ENCODE measurements at places on chromosomes 5 and 9.
A peak's percentile ranks its signal among the peaks of the same experiment; 100 is the strongest.

GRCh38 chr5:154447089-154447725, 1.4 kb downstream of the SAP30L start:
- no peak for DNase-seq

GRCh38 chr9:27527702-27528075, 1.9 kb downstream of the MOB3B start:
- DNase-seq, result no peak

DNA sequence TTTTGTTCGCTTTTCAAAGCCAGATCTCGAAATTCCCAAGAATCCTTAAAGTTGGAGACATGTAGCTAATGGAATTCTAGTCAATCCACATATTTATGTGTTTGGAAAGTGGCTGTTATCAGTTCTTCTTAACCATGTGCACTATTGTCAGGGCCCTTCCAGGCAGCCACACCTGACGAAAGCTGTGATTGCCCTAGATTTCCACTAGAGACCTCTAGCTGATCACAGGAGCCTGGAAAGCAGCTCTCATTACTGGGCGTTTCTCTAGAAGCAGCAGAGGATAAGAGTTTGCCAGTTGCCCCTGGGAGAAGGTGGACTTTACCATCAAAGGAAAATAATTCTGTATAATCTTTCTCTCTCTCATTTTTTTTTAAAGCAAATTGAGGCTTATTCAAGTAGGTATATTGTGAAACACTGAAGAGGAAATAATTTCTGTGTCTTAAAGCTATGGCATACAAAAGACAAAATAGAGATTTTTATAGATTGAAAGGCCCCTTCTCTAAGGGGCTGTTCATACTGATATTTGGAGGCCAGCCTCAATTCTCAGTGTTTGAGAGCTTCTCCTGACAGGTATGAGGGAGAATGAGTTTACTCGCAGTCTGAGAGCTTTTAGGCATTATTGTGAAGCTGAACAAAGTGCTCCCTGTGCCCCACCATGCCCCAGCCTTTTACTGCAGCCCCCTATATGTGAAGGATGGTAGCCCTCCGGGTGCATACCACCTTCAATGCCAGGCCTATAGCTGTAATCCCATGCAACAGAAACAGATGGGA, 405.4 kb upstream of the ACTBL2 start:
- no peak for DNase-seq

DNA sequence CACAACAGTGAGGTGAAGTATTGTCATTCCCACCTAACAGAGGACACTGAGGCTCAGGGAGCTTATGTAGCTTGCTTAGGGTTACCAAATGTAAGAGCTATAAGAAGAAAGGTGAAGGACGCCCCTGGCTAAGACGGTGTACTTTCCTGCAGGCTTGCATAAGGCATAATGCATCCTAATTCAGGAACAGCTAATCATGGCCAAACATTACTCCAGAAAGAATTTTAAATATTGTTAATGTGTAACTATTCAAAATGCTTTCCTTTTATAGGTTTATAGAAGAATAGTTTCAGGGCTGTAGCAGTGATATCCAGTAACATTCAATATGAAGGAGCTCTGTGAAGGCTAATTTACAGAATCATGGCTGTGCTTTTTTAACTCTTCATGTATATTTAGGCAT, 479.1 kb downstream of the BNC2 start:
- DNase-seq, result no peak

DNA sequence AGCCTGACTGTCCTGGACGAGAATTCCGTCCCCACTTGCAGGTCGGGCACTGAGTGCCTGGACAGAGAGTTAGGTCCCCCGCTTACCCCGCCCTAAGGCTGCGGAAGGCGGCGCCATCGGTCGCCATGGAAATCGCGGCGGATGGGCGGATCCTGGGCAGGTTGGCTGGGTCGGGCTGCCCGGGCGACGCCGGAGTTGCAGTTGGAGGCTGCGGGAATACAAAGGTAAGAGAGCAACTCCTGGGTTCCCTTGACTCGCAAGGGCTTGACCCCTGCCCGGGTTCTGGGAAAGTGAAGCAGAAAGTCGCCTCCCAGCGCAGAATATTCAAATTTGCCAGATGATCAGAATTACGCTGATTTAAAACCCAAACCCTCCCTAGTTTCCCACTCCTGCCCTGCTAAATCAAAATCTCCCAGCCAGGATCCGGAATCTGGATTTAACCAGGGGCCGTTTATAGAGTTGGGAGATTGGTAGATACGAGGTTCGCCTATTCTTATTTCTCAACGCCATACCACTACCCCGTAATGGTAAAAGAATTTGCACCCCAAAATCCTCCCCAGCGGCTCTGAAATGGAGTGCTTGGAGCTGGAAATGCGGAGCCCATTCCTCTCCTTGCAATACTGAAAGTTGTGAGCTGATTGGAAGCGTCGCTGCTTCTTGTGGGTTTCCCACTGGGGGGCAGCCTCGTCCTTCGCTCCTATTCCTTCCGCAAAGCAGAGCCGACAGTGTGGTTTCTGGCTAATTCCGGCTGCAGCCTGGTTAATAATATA, 156.4 kb upstream of the RASEF start:
- DNase-seq, result no peak

- no peak for DNase-seq
These were observed 555.8 kb upstream of the TLE4 start for GRCh38 chr9:79015951-79016350.

GRCh38 chr5:179879690-179880010, 21.0 kb upstream of the MRNIP start:
- DNase-seq, result no peak

- DNase-seq, result no peak
These were observed 168.8 kb upstream of the SLC27A6 start for GRCh38 chr5:128796506-128796905.

DNA sequence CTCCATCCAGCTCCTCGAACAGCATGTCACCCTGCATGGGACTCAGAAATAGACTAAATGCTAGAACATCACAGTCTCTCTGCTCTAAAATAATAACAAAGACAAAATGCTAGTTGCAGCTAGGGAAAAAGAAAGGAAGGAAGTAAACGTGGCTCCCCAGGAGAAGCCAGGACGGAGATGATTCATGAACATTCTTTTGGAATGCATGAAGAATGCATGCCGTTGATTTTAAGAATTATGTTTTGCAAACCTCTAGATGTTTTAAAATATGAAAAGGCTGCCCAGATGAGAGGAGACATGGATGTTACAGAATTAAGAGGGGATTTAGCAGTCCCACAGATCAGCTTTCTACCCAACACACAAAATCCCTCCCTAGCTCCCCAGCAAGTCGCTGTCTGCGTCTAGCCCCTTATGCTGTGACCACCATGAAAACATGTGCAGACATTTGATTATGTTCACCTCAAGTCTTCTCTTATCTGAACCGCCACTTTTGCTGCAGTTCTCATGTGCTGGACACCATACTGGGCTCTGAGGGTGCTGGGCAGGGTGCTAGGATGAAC, 139.4 kb upstream of the LMX1B start:
- no peak for DNase-seq

GRCh38 chr5:92780057-92780456, 801.0 kb downstream of the NR2F1-AS1 start:
- no peak for DNase-seq

DNA sequence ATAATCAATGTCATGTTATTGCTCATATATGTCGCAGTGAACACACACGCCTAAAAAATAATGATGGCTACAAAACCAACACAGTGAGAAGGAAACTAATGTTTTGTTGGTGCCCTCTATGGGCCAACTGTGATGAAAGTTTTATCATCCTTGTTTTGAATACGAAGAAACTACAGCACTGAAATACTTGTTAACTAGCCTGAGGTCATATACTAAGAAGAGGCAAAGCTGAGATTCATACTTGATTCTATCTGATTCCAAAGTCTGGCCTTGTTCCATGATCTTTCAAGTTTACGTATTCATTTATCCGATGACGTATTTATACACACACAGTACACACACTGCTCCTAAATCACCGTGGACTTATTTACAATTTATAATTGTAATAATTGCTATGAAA, 16.1 kb upstream of the DRD1 start:
- no peak for DNase-seq

GRCh38 chr9:127947841-127948710, 10.4 kb upstream of the DPM2 start:
- DNase-seq, result no peak

DNA sequence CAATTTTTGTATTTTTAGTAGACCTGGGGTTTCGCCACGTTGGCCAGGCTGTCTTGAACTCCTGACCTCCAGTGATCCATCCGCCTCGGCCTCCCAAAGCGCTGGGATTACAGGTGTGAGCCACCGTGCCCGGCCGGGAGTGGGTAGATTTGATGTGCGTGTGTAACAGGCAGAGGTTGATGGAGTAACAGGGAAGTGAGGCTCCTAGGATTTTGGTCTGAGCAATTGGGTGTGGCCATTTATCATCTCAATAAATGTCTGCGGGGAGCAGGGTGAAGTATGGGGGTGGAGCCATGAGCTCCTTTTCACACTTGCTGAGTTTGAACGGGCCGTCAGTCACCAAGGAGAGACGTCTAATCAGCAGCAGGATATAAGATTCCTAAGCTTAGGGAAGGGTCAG, 1.2 kb upstream of the REXO4 start:
- no peak for DNase-seq

GRCh38 chr5:139177809-139178588, 20.2 kb downstream of the SIL1 start:
- no peak for DNase-seq

DNA sequence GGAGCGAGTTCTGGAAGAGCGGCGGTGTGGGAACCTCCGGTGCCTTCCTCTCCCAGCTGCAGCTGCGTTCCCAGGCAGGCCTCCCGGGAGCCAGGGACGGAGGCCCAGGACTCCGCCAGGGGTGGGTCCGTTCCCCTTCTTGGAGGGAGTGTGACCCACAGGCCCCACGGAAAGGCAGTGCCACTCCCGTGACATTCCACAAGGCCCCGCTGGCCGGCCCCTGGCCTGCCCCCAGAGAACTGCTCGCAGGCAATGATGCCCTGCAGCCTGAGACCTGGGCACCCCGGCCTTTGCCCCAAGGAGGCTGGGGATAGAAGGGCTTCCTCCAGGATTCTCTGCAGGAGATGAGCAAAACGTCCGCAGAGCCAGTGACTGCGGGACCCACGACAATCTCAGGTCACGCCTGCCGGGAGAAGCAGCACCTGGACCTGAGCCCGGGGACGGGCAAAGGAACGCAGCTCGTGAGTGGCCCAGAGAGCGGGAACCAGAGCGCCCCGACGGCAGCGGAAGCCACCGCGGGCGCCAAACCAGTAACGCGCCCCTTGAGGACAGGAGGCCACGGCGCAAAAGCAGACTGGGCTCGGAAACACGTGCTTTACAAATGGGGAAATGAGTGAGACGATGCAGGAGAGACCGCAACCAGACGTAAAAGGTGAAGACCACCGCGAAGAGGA, 9.3 kb downstream of the OBP2B start:
- peak; percentile 24 for DNase-seq

GRCh38 chr5:72397836-72398235, 77.7 kb downstream of the PTCD2 start:
- DNase-seq, result no peak

GRCh38 chr9:98191671-98192502, 550 bp downstream of the CORO2A start:
- no peak for DNase-seq

- no peak for DNase-seq
These were observed 60.2 kb upstream of the DMAC1 start for GRCh38 chr9:7859701-7860334.

DNA sequence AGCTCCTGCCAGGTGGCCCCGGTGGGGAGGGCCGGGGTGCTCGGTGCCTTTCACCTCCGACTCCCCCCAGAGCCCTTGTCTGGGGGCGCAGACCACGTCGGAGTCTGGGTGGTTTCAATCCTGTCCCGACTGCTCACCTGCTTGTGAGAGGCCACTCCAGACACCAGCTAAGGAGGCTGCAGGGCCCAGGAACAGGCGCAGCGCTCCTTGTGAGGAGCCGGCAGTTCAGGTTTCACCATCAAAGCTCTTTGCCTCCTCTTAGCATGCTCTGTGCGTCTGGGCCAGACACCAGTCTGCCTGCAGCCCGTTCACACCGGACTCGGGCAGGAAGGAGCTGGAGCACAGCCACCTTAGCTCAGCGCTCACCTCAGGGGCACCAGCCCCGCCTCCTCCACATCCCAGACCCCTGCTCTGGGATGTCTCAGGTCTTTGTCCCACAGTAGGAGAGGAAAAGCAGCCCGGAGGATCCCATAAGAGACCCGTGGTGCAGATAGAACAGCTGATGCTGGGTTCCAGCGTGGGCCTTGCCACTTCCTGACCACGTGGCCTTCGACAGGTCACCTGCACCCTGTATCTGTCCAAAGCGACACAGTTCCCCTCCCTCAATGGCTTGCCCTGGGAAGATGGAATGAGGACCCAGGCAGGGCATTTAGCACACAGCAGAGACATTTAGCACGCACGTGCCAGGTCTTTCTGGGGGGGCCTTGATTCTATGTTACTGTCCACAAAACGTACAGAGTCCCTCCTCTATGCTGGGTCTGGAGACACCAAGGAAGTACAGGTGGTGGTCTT, 106.2 kb upstream of the LMX1B start:
- no peak for DNase-seq

GRCh38 chr5:1723957-1724821, 75.4 kb downstream of the MRPL36 start:
- DNase-seq, result no peak

GRCh38 chr5:100902440-100903038, 543 bp downstream of the ST8SIA4 start:
- no peak for DNase-seq

DNA sequence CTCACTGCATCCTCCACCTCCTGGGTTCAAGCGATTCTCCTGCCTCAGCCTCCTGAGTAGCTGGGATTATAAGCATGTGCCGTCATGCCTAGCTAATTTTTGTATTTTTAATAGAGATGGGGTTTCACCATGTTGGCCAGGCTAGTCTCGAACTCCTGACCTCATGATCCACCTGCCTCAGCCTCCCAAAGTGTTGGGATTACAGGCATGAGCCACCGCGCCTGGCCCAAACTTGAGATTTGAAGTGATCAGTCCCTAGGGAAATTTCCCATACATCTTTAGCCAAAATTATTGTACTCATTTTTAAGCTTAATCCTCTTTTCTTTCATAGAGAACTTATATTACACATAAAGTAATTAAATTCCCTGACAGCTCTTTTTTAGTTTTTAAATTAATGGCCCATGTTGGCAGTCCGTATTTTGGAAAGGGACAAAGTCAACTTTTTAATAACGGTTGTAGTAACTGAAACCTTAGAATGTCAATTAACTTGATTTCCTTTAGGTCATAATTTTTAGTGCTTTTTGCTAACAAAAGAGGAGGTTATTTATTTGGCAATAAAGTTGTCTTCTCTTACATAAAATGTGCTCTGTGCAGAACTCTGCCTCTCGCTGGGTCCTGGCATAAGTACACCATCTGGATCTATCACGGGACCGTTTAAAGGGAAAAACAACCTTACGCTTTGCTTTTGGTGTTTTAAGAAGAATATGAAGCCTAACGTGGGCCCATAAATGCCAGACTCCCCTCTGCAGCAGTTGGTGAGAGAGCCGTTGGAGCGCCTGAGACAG, 142.3 kb upstream of the OTULINL start:
- DNase-seq, result no peak

- DNase-seq, result no peak
These were observed 986.4 kb upstream of the CDH18 start for GRCh38 chr5:20974426-20974825.

DNA sequence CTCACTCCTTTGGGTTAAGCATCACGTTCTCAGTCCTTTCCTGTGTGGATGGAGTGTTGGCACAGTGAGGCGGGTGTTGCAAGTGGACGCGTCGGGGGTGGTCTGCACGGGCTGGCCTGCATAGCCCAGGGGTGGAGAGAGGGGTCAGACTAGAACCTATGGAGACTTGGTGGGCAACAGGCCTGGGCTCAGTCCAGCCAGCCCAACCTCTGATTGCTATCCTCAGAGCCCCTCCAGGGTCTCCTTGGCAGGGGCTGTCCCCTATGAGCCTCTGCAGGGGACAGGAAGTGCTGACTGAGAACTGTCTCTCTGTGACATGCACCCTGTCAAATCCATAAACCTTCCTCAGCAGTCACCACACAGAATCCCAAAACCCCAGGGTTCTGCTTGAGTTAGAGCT, 2.3 kb downstream of the DCANP1 start:
- DNase-seq, result no peak
